Inflammatory macrophage (primary cell): ENCODE measurements at places on chromosomes 3 and 15.

DNA sequence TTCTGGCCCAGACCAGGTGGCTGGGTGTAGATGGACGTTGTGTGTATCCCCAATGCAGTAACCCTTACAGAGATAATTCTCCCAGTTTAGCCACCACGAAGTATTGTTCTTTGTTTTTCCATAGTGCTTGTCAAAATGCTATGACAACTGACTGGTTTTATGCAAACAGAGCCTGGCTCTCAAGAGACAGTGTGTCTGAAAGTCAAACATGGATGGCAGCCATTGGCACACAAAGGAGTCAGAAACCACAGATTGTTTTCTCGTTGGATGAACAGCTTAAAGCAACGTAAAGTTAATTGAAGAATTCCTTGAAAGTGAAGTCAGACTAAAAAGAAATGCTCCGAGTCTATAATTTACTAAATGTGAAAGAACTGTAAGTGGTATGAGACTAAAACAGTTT is 91.2 kb downstream of the FILIP1L start:
- no peak for DNase-seq

- DNase-seq: no peak
These were observed 14.6 kb downstream of the ADAMTS9 start for GRCh38 chr3:64673159-64673715.

- peak; percentile 33 for DNase-seq
These were observed 107.4 kb downstream of the APBA2 start for GRCh38 chr15:28993051-28993719.

- peak; percentile 16 for DNase-seq
These were observed 138.8 kb upstream of the TLE3 start for GRCh38 chr15:70236341-70237086.

GRCh38 chr3:28726840-28727239 is 378.2 kb upstream of the AZI2 start:
- DNase-seq: no peak

- peak; percentile 65 for DNase-seq
These were observed 43.8 kb upstream of the FBXL22 start for GRCh38 chr15:63553388-63553791.

- DNase-seq: peak; percentile 89
These were observed 173.8 kb upstream of the TLE3 start for GRCh38 chr15:70271422-70272088.

DNA sequence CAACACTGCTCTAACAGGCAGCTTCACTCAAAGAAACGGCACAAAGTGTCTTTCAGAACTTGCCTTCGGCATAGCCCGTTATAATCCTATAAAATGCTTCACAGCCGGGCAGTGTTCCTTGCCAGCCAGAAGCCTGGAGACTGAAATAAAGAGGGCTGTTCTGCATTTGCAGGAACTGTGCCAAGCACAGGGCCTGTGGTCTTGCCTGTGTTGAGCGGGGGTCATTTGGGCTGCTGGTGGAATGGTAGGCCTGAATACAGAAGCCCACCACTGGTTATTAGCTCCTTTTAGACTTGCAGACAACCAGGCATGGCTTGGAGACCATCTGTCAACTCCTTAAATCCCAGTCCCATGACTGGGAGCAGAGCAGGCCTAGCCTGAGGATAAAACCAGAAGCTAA is 4.7 kb upstream of the ARHGEF3 start:
- no peak for DNase-seq

GRCh38 chr3:39104961-39105686 is 2.3 kb downstream of the GORASP1 start:
- DNase-seq: no peak

DNA sequence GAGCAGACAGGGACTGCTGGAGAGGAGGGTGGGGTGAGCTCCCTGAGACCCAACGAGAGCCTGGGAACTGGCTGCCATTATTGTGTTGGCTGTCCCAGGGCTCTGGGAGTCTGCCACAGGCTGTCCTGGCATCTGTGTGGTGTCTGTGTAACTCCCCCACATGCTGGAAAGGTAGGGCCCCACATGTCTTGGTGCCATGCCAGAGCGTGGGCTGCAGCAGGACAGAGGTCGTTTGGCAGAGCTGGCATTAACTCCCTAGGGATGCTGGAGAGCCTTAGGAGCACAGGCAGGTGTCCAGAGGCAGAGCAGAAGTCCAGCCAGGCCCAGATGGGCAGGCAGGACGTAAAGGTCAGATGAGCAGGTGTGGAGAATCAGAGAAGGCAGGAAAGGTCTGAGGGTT is 9.7 kb downstream of the TIMP4 start:
- no peak for DNase-seq

DNA sequence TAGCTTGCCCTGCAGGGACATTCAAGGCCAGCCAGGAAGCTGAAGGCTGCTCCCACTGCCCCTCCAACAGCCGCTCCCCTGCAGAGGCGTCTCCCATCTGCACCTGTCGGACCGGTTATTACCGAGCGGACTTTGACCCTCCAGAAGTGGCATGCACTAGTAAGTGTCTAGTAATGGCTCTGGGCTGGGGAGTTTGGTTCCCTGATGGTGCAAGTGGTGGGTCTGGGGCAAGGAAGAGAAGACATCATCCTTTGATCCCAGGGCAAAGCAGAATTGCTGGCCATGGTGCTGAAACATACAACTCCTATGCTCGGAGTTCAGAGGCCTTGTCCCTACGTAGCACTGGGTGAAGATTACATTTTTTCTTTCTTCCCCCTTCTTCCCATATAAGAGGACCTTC is 311.4 kb downstream of the EPHB1 start:
- peak; percentile 4 for DNase-seq

GRCh38 chr3:38580450-38581382 is 68.8 kb downstream of the SCN5A start:
- no peak for DNase-seq

- no peak for DNase-seq
These were observed 29.3 kb downstream of the FBLN2 start for GRCh38 chr3:13578251-13578650.

- no peak for DNase-seq
These were observed 82.4 kb downstream of the EBLN2 start for GRCh38 chr3:73143821-73144237.

DNA sequence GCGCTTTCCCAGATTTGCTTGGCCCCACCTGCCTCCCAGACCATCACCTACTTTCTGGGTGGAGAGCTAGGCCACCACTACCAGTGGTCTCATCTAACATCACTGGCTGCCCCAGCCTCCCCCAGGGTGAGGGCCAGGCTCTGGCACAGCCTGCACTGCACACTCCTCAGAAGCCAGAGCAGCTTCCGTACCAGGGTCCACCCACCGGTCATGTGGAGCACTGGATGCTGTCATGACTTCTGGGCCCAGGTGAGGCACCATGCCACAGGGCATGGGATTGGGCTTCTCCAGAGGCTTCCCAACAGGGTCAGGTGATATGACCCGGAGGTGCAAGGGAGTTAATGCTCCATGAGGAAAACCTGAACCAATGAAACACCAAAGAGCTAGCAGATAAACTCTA is 14.0 kb downstream of the MEGF11 start:
- no peak for DNase-seq

DNA sequence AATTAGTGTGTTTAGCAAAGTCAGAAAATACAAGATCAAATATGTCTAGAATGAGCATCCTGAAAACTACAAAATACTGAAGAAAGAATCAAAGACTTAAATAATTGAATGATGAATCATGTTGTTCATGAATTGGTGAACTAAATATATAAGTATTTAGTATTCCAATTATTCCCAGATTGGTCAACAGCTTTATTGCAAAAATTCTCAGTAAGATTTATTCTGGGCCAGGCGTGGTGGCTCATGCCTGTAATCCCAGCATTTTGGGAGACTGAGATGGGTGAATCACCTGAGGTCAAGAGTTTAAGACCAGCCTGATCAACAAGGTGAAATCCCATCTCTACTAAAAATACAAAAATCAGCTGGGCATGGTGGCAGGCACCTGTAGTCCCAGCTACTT is 250.0 kb upstream of the NECTIN3 start:
- DNase-seq: no peak

DNA sequence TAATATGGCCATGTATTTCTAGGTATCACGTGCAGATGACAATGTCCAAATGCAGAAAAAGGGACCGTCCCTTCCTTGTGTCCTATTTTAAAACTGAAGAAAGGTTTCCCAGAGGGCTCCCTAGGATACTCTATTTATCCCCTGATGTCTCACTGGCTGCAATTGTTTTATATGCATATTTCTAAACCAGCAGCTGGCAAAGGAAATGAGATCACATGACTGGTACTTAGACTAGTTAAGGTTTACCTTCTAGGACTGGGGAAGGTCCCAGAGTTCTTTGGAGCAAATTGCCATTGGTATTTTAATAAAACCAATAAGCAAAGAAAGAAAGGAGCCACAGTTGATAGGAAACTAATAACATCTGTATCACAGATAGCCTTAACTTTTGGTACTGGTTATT is 29.5 kb downstream of the GTF2E1 start:
- no peak for DNase-seq

- no peak for DNase-seq
These were observed 188.9 kb upstream of the MEIS2 start for GRCh38 chr15:37289109-37289765.

- no peak for DNase-seq
These were observed 1051.4 kb downstream of the AGBL1 start for GRCh38 chr15:87131067-87131466.

DNA sequence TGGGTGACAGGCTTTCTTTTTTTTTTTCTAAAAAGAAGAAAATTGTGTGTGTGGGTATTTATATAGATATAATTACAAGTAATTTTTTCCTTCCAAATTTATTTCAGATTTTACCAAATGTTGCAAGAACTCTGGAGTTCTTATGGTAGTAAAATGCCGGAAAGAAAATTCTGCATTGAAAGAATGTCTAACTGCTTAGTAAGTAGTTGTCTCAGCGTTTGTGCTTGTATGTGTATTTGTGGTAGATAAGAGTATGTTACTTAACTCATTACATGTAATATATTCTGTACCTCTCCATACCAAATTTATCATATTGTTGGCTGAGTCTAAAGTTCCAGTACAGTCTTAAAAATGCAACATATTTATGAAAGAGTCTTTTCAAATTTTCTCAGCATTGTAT is 32.3 kb upstream of the ZCWPW2 start:
- DNase-seq: no peak

GRCh38 chr15:83954506-83954905 is 281.1 kb upstream of the GOLGA6L4 start:
- no peak for DNase-seq

- peak; percentile 78 for DNase-seq
These were observed 580.4 kb upstream of the TBL1XR1 start for GRCh38 chr3:177777699-177778098.

DNA sequence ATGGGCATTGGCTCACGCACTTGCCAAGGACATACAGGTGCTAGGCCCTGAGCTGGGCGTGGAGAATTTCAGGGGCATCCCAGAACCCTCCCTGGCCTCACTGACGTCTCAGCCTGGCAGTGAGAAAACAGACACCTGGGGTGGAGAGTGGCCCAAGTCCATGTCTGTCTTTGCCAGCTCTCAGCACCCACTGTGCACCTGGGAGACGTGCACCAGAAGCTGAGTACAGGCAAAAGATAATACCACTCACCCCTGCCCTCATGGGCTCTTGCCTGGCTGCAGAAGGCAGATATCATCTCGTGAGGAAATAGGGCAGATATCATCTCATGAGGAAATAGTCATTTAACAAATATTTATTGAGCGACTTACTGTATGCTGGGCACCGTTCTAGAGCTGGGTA is 8.0 kb downstream of the LOXL1 start:
- no peak for DNase-seq

DNA sequence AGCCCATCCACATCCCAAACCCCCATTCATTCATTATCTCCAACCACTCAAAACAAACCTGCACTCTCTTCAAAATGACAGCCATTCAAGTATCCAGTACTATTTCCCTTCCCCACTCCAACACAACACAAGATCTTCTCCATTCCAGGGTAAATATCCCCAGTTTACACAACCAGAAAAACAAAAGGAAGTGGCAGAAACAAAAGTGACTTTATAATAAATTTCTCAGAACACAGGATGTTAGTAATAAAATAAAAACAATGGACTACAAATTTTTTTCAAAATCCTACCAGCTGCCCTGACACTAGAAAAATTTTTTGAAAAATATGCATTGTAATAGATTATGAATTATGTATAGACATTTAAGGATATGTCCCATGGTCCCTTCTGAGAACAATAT is 14.2 kb downstream of the CPA3 start:
- no peak for DNase-seq

GRCh38 chr3:184240384-184241140 is 8.2 kb downstream of the ALG3 start:
- peak; percentile 15 for DNase-seq

GRCh38 chr3:154112146-154112852 is 8.9 kb upstream of the ARHGEF26 start:
- DNase-seq: no peak
